ENCODE measurements at places on chromosomes 2 and 18.

- DNase-seq: peak; percentile 77
Observed at GRCh38 chr2:98761267-98761781, 30.4 kb upstream of the MGAT4A start.

- DNase-seq: no peak
Observed at GRCh38 chr2:219073413-219074129, 12.8 kb upstream of the IHH start.

GRCh38 chr2:9819551-9819950, 23.7 kb upstream of the TAF1B start:
- DNase-seq: no peak

GRCh38 chr2:136117391-136117841, 533 bp downstream of the CXCR4 start:
- DNase-seq: peak; percentile 62

DNA sequence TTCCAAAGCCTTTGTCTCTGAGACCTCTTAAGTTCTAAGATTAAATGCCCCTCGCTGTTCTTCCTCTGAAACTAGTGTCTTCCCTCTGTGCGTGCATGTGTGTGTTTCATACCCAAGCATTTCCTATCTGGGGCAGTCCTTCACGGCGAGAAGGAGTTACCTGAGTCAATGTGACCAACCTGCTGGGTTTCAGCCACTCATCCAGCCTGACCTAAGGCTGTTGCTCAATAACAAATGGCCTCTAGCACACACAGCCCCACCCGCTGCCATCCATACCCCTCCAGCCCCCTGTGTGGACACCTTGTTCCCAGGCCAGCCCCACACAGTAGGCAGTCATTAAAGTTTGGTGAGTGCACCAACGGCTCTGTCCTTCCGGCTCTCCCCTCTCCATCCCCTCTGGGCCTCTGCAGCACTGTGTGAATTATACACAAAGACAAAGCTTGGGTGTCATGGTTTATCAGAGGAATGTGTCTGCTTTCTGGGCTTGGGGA, 53.8 kb upstream of the FOSL2 start:
- no peak for DNase-seq

DNA sequence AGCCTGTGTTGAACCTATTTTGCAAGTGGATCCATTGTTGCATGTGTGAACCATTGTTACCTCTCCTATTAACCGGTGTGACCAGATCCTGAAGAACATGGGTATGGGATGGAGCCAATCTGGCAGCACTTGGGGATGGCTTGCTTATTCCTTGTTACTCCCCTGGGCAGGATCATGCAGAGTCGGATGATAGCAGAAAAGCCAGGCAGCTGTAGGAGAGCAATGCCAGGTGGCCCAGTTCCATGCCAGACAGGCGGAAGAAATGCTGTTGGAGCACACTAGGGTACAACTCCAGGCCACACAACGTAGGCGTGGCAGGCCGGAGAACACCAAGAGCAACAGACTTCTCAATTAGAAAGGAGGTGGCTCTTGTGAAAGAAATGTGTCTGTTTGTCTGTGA, 16.3 kb upstream of the MYO1B start:
- no peak for DNase-seq

DNA sequence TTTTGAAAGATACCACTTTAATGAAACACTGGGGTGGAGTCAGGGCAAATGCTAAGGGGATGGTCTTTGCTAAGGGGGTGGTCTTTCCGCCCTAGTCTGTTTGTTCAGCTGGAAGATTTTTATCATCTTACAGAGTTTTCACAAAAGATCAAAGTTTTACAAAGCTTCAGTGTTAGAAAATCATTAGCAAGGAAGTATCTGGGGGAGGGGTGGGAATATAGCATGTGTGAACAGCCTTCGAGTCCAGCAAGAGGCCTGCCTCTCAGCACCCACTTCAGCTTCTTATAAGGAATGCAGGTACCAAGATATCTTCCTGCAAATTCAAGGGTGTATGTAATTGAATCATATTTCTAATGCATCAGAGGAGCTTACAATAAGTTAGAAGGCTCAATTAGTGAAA, 112.9 kb downstream of the RAPGEF4 start:
- no peak for DNase-seq

DNA sequence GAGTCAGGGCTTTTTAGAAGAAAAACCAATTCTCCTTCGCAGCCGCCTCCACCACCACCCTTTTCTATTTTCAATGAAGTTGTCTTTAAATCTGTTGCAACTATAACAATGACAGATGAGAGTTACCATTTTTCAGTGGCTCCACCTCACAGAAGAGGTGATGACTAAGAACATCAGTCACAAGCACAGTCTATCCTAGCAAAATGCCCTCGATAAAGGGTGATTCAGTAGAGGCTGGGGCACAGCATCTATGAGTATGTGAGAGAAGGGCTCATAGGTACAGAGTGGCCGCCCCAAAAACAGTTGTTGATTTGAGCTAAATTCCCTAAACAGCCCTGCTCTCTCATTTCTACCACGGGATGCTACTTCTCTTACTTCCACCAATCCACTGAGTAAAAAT, 310.8 kb upstream of the MGAT5 start:
- no peak for DNase-seq

- DNase-seq: no peak
Observed at GRCh38 chr2:176614930-176615329, 345.7 kb downstream of the MTX2 start.

DNA sequence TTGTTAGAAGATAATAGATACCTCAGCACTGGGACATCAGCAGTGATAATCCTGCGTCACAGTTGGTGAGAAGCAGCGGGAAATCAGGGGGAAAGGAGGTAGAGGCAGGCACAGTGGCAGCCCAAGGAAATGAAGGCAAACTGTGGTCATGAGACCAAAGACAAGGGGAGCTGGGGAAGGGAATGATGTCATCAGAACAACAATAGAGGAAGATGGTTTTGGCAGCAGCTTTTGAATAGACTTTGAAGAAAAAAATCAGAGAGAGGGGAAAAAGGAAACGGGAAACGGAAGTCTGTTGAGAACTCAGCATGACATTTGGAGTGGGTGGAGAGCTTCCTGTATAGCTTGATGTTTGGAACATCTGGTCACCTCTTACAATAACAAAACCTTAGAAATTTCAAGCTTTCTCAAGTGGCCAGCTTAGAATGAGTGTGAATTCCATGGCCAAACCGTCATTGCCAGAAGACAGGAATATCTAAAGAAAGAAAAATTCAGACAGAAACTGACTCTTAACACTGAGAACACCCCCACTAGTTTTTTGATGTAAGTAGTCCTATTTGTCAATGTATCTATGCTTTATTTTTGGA, 18.4 kb upstream of the YES1 start:
- no peak for DNase-seq

- no peak for DNase-seq
Observed at GRCh38 chr18:68679528-68679927, 35.4 kb downstream of the TMX3 start.

GRCh38 chr18:63111671-63112402, 207.7 kb downstream of the BCL2 start:
- no peak for DNase-seq

DNA sequence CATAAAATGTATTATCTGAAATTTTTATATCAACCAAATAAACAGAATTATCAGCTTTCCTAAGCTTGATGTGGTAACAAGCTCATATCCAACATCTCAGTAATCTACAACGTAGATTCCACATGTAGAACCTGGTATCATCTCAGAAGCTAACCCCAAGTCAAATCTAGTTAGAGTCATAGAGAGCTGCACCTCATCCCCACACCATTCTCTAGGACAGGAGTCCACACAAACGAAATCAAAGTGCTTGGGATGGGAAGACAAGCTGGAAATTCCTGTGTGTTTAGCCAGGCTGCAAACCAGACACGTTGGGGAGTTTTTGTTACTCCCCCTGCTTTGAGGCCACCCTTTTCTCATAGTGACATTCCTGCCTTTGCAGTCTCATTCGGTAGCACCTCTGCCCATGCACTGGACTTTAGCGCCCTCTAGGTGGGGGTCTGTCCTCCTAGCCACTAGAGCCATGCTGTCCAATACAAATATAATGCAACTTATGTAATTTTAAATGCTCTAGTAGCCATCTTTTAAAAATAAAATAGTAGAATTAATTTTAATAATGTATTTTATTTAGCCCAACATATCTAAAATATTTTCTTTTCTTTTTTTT, 28.1 kb upstream of the SATB2 start:
- DNase-seq: no peak

DNA sequence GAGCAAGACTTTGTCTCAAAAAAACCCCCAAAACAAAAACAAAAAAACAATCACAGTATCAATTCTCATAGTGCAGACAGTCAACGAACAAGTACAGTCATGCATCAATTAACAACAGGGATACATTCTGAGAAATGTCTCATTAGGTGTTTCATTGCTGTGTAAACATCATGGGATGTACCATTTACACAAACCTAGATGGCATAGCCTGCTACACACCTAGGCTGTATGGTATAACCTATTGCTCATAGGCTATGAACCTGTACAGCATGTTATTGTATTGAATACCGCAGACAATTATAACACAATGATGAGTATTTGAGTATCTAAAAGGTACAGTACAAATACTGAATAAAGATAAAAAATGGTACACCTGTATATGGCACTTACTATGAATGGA, 67.8 kb upstream of the LMAN1 start:
- DNase-seq: no peak

DNA sequence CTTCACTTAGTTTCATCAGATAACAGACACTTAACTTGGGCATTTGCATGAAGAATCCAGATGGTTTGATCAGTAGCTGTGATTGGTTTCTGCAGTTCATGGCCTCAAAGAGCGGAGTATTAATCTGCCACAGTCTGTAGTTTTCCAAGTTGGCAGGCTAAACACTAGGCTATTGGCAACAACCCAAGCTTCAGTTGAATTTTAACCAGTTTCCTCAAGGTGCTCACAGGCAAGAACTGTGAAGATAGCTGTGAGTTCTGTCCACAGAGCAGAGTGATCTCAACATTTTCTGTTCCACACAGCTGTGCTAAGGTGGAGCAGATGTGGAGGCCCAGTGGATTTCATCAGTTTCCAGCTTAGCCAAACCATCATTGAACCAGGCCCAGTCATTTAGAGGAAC, 469.5 kb upstream of the LINC00305 start:
- DNase-seq: no peak

DNA sequence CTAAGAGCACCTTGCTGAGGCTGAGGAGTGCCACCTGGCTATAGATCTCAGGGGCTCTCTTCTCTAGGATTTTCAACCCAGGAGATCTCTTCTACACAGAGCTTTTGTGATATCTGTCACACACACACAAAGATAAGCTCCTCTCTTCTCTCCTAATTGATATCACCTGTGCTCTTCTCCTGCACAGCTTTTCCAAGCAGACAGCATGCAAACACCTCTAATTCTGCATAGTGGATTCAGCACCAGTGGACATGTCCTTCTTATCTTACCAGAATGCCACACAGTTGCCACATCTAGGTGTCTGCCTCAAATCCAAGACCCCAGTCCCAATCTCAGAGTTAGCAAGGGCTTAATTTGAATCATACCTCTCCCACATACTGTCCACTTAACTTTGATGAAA, 43.9 kb downstream of the LRATD1 start:
- DNase-seq: no peak

DNA sequence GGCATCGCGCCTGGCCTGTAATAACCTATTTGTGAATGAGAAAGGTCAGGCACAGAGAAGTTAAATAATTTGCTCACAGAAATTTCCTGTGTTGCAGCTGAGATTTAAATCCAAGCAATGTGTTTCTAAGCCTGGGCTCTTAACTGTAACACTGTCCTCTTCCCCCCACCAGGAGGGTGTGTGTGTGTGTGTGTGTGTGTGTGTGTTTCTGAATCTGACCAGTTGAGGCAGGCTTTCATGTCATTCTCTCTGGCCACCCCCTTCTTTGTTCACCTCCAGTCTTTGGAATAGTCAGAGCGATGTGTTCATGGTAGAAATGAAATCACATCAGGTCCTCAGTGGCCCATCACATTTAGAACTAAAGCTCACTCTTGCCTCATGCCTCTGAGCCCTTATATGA, 81.2 kb downstream of the NEDD4L start:
- DNase-seq: no peak

DNA sequence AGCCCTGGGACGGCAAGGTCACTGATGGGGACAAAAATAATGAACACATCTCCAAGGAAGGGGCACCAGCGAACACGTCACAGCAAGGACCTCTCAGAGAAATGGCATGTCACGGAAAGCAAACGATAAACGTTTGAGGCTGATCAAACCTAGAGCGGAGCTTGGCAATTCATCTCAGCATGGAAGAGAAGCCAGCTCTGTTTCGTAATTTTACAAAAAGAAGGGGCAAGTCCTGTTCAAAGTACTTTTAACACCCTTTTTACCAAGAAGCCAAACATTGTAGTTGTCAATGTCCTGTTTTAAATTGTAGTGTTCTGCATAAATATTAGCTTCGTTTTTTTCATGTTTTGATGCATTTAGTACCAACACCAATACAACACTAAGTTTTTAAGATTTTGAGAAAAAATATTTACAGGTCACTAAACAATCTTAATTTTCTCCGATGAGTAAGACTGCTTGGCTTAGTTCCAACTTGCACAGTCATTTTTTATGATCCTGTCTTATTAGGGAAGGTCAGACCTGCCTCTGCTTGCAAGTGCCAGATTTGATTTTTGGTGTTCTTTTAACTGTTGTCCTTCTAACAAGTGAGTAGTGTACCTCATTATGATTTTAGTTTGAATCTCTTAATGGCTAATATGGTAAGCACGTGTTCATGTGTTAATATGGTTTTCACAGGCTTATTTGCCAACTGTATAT, 818.5 kb upstream of the SALL3 start:
- no peak for DNase-seq

- no peak for DNase-seq
Observed at GRCh38 chr18:44497311-44497710, 183.4 kb upstream of the SETBP1 start.

DNA sequence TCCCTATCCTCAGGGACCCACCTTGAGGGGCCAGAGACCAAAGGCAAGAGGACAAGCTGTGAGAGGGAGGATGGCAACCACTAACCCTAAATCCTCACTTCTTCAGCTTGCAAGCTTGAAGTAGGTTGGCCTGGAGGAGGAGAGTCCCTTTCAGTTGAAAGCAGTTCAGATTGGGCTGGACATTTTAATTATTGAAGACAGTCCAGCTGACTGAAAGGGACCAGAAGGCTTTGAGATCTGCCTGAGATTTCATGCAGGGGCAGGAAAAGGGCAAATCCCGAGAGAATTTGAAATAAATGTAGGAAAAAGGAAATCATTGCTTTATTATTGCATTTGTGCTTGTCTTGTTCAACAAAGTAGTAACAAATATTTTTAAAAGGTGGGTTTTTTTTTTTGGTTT, 118.9 kb upstream of the STON1 start:
- no peak for DNase-seq

- no peak for DNase-seq
Observed at GRCh38 chr2:219636144-219636915, 8.9 kb downstream of the SLC4A3 start.

- no peak for DNase-seq
Observed at GRCh38 chr2:239212929-239213642, 187.7 kb downstream of the HDAC4 start.

DNA sequence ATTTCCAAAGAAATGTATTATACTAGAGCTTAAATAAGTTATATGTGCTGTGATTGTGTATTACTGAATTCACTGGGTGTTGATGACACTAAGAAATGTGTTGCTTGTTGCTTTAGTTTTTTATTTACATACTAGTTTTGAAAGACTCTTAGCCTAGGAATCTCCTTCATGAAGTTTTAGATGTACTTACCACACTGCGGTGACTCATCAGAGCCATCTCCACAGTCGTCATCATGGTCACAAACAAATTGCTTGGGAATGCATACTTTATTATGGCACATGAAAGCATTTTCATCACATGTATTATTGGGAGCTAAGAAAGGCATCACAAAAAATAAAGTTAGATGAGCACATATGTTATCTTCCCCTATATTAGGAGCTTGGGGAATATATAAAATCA, 1624.2 kb downstream of the LRP1B start:
- no peak for DNase-seq

GRCh38 chr2:7043690-7044089, 126.5 kb downstream of the RNF144A start:
- DNase-seq: no peak

All from activated CD8-positive, alpha-beta memory T cell treated with anti-CD3 and anti-CD28 coated beads, Interleukin-2, amount 50 U/mL, for 4 hours (primary cell).